ENCODE measurements at places on chromosomes 1 and 21.
A peak's percentile ranks its signal among the peaks of the same experiment; 100 is the strongest.

DNA sequence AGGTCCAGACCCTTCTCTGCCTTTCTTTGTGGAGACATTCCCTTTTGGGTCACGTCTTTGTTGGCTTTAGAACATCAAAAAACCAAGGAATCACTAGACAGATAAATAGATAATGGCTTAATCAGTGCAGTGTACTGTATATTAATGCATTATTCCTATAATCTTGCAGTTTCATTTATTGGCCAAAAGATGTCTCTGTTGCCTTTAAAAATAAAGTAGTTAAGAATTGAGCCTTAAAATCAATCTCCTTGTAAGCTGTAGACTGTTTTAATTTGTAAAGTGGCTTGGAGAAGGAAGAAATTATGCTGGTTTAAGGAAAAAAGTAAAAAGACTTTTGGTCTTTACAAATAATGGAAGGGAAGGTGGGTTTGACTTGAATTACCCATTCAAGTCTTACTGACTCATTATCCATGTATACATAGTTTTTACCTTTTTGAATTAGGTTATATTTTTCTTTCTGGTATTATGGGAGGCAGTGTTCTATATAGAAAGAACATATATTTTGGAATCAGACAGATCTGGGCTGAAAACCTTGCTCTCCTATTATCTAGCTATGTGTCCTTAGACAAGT, 84.6 kb downstream of the VPS13D start:
- DNase-seq, result peak; percentile 18

- no peak for DNase-seq
Measured at GRCh38 chr1:237760951-237761350, 129.8 kb downstream of the ZP4 start.

DNA sequence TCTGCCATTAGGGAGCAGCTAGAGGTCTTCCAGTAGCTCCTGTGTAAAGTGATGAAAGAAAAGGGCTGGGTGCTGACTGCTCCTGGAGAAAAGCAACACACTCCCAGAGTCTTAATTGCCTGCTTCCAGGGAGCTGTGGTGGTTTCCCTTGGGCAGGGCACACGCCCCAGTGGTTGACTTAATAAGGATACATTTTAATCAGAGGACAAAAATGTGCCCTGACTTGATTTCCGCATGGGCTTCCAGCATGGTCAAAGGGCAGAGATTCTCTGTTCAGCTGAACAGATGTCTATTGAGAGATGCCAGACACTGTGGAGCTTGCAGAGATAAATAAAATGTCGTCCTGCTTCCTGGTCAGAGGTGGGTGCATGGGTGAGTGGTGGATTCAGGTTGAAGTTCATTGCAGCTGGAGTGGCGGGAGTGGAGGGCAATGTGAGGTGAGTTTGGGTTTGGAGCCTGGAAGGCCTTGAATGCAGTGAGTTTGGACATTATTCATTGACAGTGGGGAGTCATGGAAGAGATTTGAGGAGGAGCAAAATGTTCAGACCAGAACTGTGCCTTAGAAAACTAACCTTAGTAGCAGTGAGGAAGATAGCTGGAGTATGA, 16.0 kb downstream of the QSOX1 start:
- no peak for DNase-seq

- no peak for DNase-seq
Measured at GRCh38 chr1:2874607-2875480, 73.4 kb upstream of the TTC34 start.

- no peak for DNase-seq
Measured at GRCh38 chr1:211710566-211711314, 35.3 kb upstream of the NEK2 start.

GRCh38 chr1:83090195-83090594, 908.7 kb downstream of the TTLL7 start:
- DNase-seq, result no peak

- no peak for DNase-seq
Measured at GRCh38 chr1:67158401-67158800, 7.9 kb upstream of the IL23R start.

All from germinal center (tissue), 1 donor.